ENCODE measurements at places on chromosomes 3 and 15.

DNA sequence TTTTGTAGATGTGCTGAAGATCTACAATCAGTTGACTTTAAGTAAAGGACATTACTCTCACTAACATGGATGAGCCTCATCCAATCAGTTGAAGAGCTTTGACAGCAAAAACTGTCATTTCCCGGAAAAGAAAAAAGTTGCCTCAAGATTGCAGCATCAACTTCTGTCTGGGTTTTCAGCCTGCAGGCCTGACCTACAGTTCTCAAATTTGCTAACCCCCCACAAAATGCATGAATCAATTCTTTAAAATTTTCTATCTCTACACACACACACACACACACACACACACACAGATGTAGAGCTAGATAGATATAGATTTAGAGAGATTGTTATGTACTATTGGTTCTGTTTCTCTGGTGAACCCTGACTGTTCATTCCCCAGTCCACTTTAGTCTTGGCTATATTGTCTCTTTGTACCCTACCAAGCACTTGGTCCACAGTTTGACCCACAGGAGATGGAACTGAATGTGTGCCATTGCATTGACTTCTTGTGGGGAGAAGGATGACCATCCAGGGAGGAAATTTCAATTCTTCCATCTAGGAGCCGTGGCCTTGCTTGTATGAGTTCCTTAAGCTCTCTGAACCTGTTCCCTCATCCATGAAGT, 228.3 kb downstream of the CLSTN2 start:
- DNase-seq: no peak

DNA sequence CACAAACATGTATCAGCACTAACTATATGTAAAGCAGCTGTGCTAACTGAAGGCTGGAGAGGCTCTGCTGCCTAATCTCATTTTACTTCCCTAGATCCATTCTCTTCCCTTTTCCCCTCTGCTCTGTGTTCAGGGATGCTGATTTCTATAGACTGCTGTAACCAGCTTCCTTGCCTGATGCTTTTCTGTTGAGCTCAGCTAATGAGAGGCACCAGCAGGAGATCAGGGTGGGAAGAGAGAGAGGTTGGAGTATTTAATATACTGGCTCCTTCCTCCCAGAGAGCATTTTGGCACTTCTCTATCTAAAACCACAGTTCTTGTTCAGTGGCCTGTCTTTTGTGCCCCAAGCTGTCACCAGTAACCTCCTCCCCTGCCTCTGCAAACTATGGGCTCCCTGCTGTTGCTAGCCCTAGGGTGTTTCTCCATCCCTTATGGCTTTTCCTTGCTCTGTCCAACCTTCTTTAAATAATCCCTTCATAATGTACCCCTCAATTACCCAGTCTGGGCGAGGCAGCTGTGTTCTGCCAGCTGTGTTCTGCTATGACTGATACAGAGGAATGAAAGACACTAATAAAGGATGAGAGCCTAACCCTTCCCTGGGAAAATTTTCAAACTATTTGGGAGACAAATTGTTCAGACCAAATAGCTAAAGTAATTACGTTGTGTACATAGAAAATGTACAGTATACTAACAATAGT, 69.5 kb downstream of the CADPS start:
- DNase-seq: no peak

GRCh38 chr3:94420931-94421330, 358.1 kb downstream of the NSUN3 start:
- no peak for DNase-seq

- no peak for DNase-seq
Observed at GRCh38 chr3:13134879-13135206, 61.6 kb upstream of the IQSEC1 start.

- no peak for DNase-seq
Observed at GRCh38 chr3:150015901-150016300, 45.2 kb upstream of the PFN2 start.

GRCh38 chr3:107452436-107452835, 70.3 kb upstream of the BBX start:
- no peak for DNase-seq

- peak; percentile 85 for DNase-seq
Observed at GRCh38 chr3:190048932-190049441, 71.7 kb downstream of the P3H2 start.

DNA sequence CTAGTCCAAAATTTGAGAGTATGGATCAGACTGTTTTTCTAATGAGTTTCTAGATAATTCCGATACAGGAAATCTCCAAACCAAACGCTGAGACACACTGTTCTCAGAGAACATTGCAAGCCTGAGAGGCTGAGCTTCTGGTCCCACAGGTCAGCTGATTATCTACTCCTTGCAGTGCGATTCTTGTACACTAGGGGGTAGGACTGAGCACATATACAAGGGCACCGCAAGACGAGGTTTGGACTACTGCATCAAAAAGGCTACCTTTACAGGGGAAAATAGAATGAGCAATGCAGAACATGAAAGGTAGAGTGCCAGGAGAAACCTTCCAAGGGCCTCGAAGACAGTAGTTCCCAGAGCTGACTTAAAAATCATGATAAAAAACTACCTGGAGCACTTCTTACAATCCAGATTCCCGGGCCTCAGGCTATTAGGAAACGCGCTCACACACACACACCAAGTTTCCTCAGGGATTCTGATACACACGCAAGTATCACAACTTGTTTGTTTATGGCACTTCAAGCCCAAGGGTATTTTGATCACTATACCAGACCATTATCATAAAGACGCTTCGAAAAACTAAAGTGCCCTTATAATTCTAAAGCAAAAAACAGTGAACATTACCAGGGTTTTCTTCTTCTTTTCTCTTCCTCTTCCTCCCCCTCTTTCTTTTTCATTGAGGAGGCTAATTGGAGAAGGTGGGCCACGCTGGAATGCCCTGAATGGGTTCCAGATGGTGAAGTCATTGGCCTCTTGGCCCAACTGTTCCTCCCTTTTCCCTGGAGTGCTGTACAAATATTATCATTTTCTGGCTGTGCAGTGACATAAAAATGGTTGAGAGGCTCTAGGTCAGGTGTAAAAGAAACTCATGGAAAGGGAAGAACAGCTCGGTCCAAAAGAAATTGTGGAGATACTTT, 61.8 kb downstream of the SLC12A8 start:
- DNase-seq: no peak

DNA sequence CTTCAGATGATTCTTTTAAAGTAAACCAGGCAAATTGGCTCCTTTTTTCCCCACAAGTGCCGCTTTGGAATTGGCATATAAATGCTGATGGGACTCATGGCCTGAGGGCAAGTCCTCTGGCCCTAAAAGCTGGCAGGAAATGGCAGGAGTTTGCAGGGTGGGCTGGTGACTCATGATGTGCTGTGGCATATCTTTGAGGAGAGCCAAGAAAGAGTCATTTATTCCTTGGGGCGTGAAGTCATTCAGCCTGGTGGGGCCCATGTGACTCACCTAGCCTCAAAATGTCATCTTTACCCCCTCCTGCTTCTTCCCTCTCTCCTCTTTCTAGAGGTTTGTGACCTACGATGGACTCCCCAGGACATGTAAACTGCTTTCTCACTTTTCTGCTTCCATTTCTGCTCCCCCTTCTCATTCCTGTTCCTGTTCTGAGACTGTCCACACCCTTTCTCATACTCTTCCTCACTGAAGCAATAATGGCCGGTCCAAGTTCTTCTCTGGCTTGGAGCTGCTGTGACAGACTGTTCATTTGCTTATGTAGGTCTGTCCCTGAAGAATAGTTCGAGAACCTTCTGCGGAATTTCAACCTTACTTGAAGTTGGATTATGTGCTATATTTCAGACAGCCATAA, 326.1 kb downstream of the SATB1 start:
- no peak for DNase-seq

DNA sequence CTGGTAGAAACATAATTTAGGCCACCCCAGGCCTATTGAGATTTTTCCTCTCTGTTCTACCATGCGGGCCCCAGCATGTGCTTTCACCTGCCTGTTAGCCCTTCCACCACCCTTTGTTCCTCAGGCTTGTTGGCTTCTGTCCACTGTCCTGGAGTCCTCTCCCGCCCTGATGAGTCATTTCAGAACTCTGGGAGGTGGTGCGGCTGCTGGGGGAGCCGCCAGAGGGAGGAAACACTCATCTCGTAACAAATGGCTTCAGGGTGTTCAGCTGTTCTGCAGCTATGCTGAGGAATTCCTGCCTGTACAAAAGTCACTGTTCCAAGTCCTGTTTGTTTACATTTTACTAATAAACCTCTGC, 36.3 kb downstream of the LRTM1 start:
- peak; percentile 96 for DNase-seq

Measured in muscle of leg (tissue), 16 donors.